ENCODE measurements at places on chromosomes 12 and 14.

DNA sequence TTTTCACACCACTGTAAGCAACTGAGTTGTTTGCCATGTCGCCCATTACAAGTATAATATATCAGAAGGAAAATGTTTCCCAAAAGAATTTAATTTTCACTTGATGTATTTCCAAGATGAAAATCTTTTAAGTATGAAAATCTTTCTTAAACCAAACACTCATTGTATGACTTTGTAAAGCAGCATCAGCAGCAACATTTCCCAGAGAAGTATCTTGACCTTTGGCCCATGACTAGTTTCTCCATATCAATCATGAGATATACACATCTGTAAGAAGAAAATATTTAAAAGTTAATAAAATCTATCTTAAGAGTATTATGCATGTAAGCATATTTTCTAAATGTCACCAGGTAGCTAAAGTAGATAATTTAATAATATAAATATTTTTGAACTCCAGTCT, 52.8 kb downstream of the ATP2B1 start:
- DNase-seq, result no peak

- DNase-seq, result no peak
Measured at GRCh38 chr12:121799156-121799841, 4.5 kb upstream of the SETD1B start.

DNA sequence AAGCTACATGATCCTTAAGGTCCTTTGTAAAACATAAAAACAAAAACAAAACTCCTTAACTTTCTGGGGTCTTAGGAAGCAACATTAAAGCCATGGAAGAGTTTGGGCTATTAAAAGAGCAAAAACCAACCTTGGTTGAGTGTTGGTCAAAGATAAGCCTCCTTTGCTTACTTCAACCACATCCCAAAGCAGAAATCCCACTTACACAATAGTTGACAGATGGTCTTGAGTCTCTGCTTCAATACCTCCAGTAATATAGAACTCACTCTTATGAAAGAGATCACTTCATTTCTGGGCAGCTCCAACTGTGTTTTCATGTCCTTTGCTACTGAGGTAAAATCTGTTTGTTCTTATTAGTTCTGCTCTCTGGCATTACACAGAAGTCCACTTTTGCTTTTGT, 125.8 kb downstream of the SLC38A4 start:
- DNase-seq, result no peak

DNA sequence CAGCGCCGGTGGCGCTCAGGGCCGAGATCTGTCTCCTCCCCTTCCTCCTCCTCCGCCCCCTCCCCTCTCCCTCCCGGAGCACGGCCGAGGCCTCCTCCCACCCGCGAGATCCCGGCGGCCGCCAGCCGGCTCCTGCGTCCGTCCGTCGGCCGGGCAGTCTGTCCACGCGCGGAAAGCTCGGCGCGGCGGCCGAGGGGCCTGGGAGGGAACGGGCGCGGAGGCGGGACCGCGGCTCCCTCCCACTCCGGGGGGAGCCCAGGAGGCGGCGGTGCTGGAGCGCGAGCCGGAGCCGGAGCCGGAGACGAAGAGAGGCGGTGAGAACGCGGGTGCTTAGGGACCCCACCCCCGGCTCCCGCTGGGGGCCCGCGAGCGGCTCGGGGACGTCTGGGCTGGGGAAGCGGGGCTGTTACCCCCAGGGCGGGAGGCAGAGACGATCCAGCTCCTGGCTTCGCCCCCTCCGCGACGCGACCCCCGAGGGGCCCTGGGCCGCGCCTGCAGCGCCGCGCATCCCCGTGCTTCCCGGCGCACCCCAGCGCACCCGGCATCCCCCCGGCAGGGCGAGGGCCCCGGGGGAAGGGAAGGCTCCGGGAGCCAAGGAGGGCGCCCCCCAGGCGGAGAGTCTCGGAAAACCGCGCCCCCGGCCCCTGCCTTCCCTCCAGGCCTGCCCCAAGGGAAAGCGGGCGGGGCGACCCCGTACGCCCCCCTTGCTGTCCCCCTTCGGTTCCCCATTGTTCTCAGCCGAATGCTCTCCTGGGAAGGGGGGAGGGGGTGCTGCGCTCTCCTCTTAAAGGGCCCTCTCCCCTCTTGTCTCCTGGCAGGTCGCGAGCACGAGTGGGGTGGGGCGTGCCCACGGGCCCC, at the start of gene DTX1:
TSS of gene DTX1 (plus strand) at position 100 of the 858 bp plus-strand sequence. CDS start 1,463 bp downstream, outside the sequence.
- no peak for DNase-seq

DNA sequence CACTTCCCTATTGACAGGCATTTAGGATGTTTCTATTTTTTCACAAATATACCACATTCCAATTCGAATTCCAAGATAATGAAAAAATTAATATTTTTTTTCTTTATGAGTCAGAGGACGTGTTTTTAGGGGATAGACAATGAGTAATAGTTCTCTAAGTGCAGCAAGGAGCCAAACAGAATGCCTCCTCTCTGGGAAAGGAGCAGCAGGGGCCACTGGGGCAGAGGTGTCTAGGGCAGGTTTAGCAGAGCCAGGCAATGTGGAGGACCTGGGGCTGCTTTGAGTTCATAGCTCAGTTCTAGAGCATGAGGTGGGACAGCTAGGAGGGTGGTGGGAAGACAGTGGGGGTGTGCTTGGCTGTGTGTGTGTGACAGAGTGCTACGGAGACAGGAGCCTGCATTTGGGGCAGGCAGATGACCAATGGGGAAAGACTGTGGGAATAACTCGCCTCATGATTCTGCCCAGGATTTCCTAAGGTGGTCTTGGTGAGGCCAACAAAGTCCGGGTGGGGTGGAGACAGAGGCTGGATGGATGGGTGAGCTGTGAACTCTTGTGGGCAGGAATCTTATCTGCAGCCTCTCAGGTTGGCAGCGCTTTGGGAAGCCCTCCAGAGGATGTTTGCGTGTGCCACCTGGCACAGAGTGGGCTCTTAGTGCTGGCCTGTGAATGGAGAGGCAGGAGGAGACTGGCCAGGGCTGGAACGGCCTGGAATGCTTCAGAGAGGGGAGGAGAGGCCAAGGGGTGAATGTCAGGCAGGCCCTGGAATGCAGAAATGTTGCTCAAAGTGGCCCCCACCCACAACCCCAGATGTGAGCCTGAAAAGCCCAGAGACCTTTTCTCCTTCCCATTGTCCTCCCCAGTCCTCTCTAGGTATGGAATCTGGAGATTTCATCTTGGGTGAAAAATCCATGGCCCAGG, 2.4 kb upstream of the KRT7 start:
- DNase-seq, result no peak

GRCh38 chr12:65458718-65459117, 180.2 kb downstream of the MSRB3 start:
- no peak for DNase-seq

DNA sequence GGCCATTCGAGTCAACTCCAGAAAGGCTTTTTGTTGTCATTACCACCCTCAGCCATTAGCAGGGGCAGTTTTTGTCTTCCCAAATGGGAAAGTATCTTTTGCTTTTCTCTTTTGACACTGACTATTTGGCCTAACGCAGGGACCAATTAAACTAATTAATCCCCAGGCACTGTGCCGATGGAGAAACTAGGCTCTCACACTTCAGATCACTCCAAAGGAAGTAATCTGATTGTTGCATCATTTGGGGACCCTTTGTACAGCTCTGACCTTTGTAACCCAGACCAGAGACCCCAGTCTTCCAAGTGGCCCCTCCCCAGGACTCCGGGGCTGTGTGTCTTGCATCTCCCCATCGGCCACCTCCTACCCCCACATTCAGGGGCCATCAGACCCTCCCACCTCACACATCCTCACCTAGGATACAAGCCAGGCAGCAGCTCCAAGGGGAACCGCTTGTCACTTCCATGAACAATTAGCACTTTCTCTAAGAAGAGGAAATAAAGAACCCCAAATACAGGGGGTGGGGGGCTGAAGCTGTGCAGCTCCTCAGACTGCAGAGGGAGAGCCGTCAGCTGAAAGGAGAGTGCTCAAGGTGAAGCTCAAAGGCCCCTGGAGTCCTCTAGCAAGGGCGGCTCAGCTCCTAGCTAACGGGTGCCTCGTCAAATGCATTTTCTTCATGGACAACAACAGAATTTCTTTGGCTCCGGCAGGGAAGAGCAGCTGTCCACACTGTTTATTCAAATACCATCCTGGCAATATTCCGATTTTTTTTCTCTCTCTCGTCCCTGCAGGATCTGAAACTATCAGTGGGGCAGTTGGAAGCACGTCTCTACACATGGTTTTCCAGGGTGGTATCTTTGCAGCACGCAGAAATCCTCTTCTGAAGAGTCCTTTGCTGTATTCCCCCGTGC, 64.3 kb upstream of the DIO3 start:
- no peak for DNase-seq

GRCh38 chr12:93803424-93803807, 126.2 kb downstream of the CRADD start:
- no peak for DNase-seq

GRCh38 chr14:66910311-66910840, 278.9 kb upstream of the GARIN2 start:
- no peak for DNase-seq

DNA sequence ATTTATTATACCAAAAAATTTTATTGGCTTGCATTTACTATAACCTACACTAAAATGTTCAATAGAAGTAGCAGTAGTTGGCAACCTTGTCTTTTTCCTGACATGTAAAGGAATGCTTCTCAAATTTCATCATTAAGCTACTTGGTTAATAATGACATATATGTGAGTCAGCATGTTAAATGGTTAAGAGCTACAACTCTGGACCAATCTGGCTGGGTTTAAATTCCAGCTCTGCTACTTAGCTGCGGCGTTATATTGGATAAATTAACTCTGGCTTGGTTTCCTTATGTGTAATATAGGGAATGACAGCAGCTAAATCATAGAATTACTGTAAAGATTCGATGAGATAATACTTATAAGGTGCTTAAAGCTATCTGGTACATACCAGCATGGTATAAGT, 53.7 kb upstream of the OTOGL start:
- no peak for DNase-seq

DNA sequence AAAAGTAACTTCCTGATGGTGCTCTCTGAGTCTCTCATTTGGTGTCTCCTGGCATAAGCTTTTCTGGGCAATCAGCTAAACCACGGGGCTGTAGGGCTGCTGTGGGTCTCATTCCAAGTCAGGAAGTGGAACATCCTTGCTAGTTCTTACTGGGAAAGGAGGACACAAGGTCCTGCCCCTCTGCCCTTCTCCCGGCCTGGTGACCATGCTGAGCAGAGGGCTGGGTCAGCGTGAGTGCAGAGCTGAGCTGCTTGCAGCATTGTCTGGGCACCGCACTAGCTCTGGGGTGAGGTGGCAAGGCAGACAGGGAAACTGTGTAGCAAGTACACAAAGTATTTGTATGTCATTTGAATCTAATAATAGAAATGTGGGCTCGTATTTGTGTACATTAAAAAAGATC, 45.0 kb upstream of the ASPG start:
- DNase-seq, result no peak

- no peak for DNase-seq
Measured at GRCh38 chr12:128549601-128550218, 274.0 kb downstream of the SLC15A4 start.

DNA sequence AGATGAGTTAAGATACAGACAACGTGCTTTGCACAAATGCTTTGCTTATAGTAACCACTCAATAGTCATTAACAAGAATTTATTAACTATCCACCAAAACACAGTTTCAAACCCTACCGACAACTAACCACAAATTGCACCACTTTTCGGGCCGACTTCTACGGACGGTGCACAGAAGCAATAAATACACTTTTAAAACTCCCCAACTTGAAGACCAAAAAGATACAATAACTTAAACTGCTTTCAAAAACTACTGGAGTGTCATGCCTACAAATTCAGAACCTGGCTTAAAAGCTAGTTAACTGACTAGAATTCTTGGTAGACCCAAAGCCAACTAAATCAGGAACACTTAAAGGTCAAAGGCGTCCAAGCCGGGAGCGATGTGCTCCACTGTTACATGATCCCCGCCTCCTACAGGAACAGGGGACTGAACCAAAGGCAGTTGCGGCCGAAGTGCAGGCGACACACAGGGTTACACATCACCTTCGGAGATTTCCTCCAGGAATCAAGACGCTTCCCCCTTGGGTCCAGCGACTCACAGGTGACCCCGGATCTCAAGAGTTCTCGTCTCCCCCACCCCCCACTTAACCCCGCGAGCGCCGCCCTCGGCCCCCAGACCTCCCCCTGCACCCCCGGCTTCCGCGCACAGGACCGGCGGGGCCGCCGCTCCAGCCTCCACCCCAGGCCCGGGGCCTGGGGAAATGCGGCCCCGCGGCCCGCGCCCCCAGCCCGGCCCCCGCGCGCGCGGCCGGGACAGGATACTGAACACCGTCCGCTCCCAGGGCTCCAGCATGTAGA, 507 bp downstream of the SPTSSA start:
- peak; percentile 39 for DNase-seq

GRCh38 chr12:113514602-113515001, 42.9 kb upstream of the LHX5 start:
- no peak for DNase-seq

DNA sequence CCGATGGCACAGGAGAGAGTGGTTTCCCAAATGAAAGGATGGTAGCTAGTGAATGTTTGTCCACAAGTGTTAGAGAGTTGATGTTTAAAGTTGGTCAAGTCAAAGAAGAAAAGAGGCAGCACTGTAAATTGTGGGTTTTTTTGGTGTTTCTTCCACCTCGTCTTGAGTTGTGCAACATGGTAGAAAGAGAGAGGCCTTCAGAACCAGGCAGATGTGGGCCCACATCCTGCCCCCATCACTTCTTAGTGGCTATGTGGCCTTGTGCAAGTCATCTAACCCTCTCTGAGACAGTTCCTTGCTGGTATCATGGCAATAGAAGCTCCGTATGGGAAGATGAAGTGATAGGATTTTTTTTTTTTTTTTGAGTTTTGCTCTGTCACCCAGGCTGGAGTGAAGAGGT, 60.8 kb downstream of the NDUFA12 start:
- no peak for DNase-seq

DNA sequence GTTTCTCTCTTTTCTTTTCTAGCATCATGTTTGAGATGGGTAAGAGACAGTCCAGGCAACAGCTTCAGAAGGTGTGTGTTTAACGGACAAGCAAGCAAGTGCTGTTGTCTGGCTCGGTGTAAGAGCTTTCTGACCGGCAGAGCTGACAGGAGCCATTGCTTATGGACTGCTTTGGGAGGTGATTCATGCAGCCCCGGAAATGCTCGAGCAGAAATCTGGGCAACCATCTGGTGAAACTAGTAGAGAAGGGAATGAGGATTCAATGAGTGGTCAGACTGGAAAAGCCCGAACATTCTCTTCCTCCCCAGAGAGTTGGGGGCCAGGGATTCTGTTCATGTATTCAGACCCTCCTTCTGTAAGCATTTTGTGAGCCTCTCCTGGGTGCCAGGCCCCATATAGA, 24.4 kb downstream of the TUNAR start:
- no peak for DNase-seq

GRCh38 chr12:120007272-120007671, 18.2 kb downstream of the BICDL1 start:
- no peak for DNase-seq

DNA sequence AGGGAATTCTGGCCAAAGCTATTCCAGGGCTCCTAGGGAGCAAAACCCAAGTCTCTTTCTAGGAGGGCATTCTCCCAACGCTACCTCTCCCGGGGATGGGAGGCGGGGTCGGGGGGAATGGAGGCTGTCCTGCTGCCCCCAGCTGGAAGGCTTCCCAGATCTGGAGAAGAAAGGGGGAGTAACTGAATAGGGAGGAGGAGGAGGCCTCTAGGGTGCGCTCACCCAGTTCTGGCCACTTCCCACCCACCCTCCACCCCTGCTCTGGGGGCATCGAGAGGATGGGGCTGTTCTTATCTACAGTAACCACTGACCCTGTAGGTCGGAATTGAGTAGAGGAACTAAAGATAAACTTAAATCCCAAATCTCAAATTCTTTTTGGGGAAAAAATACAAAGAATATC, 579 bp upstream of the RNASE1 start:
- DNase-seq, result no peak
